ENCODE measurements at places on chromosomes 3 and 15.

DNA sequence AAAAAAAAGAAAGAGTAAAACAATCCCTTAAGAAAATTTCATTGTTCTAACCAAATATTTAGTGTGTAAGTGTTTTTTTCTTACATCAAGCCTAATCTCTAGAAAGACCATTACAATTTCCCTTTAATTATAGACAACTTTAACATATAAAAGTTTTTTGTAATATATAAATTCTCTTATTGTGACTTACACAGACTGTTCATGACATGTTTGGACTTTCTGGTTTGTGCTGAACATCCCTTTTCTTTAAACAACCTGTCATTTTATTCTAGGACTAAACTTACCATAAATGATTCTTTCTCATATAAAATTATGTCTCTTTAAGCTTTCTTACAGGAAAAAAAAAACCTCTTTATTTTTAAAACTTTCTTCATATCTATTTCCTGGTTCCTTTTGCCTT is 13.0 kb upstream of the BTLA start:
- no peak for DNase-seq

GRCh38 chr15:41655716-41656115 is 4.5 kb upstream of the MGA start:
- DNase-seq, result no peak

GRCh38 chr3:125615256-125615655 is 20.0 kb upstream of the OSBPL11 start:
- no peak for DNase-seq

DNA sequence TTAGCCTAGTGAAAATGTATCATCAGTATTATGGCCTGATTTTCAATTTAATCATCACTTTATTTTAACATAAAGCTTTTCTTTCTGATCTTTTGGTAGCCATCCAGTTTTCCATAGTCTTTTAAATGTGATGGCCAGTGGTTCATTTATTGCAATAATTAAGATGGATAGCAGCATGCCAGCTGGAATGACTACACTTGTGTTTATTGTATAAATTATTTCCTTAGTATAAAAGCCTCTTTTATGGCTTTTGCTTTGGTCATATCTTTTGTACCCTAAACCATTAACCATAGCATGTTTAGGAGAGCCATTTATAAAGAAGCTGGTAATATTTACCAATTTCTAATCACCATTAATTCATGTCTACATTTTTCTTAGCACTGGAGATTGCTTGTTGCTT is 31.7 kb downstream of the ALCAM start:
- no peak for DNase-seq

GRCh38 chr3:152331998-152332397 is 63.3 kb downstream of the MBNL1 start:
- no peak for DNase-seq

GRCh38 chr3:3902161-3902560 is 102.9 kb downstream of the LRRN1 start:
- DNase-seq, result no peak

- no peak for DNase-seq
These were observed 252.9 kb upstream of the SOX2 start for GRCh38 chr3:181458857-181459256.

DNA sequence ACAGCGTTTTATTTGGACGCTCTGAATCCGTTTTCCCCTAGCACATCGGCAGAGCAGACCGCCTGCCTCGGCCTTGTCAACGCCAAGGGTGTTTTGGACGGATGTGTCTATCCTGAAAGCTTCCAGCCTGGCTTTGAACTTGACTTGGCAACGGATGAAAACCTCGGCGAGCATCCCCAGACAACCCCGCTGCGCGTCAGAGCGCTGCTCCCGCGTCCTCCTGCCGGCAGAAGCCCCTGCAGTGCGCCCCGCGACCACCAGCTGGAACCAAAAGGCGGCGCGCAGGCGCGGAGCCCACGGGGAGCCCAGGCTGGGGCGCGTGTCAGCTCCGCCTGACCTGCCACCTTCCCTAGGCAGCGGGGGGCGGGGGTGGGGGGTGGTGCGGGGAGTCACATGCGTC is 26.2 kb upstream of the ARL8B start:
- DNase-seq, result no peak

DNA sequence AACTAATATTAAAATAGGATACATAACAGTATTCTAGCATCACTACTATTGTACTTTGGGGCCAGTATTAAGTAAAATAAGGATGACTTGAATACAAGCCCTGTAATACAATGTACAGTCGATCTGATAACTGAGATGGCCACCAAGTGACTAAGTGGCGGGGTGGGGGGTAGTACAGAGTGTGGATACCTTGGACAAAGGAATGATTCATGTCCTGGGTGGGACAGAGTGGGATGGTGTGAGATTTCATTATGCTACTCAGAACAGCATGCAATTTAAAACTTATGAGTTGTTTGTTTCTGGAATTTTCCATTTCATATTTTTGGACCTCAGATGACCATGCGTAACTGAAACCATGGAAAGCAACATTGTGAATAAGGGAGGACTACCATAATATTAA is 46.0 kb downstream of the SLC7A14 start:
- DNase-seq, result no peak

GRCh38 chr3:41881233-41881821 is 80.6 kb downstream of the ULK4 start:
- DNase-seq, result no peak

- DNase-seq, result no peak
These were observed 134.8 kb downstream of the NSMCE3 start for GRCh38 chr15:29134641-29135308.

DNA sequence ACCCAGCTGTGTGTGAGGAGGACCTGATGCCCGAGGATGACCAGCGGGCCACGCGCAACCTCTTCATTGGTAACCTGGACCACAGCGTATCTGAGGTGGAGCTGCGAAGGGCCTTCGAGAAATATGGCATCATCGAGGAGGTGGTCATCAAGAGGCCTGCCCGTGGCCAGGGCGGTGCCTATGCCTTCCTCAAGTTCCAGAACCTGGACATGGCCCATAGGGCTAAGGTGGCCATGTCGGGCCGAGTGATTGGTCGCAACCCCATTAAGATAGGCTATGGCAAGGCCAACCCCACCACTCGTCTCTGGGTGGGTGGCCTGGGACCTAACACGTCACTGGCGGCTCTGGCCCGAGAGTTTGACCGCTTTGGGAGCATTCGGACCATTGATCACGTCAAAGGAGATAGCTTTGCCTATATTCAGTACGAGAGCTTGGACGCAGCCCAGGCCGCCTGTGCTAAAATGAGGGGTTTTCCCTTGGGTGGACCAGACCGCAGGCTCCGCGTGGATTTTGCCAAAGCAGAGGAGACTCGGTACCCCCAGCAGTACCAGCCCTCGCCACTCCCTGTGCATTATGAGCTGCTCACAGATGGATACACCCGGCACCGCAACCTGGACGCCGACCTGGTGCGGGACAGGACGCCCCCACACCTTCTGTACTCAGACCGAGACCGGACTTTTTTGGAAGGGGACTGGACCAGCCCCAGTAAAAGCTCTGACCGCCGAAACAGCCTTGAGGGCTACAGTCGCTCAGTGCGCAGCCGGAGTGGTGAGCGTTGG is 1.5 kb downstream of the RBM15B start:
- DNase-seq, result no peak

DNA sequence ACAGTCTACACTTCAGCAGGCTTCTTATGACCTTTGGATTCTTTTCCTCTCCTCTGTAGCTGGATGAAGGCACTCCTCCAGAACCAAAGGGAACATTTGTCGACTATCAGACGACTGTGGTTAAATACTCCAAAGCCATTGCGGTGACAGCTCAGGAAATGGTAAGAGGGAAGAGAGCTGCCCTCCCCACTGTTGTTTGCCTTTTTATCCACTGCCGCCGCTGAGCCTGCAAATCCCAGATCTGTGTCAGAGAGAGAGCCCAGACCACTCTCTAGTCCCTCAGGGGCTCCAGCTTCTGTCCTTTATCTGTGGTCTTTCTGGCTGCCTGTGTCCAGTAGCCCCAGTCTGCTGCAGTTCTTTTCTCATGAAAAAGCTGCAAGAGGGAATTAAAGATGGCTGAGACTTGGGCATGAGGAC is 261.5 kb upstream of the TPM1 start:
- DNase-seq, result no peak
